Fibroblast of skin of left biceps (primary cell): ENCODE measurements at places on chromosomes 1 and 21.

DNA sequence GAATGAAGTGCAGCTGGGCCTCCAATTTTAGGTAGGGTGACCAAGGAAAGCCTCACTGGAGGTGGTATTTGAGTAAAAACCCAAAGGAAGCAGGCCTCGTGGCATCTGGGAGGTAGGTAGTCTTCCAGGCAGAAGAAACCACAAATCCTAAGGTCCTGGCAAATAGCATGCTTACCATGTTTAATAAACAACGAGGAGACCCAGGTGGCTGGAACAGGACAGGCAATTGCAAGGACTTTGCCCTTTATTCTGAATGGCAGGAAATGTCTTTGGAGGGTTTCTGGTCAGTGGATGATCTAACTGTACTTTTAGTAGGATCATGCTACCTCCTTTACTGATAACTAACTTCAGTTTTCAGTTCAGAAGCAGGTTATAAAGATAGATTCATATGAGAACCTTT, 52.2 kb downstream of the EPB41 start:
- DNase-seq: no peak

GRCh38 chr1:18384059-18384458, 96.7 kb upstream of the KLHDC7A start:
- no peak for DNase-seq

DNA sequence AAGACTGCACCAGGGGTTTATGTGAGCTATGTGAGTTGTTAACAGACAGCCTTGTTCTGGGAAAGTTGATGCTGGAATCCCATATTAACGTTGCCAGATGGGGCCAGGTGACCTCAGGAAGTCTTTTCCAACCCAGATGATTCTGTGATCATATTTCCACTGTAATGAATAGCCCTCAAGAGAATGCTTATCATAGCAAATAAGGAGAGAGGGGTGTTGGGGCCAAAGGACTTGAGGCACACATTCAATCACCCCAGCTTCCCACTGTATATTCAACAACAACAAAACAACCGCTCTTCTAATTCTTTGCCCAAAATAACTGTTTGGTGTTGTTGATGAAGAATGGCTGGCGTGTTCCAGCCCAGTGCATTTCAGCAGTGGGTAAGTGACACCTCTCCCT, 14.1 kb downstream of the ZNF697 start:
- no peak for DNase-seq

DNA sequence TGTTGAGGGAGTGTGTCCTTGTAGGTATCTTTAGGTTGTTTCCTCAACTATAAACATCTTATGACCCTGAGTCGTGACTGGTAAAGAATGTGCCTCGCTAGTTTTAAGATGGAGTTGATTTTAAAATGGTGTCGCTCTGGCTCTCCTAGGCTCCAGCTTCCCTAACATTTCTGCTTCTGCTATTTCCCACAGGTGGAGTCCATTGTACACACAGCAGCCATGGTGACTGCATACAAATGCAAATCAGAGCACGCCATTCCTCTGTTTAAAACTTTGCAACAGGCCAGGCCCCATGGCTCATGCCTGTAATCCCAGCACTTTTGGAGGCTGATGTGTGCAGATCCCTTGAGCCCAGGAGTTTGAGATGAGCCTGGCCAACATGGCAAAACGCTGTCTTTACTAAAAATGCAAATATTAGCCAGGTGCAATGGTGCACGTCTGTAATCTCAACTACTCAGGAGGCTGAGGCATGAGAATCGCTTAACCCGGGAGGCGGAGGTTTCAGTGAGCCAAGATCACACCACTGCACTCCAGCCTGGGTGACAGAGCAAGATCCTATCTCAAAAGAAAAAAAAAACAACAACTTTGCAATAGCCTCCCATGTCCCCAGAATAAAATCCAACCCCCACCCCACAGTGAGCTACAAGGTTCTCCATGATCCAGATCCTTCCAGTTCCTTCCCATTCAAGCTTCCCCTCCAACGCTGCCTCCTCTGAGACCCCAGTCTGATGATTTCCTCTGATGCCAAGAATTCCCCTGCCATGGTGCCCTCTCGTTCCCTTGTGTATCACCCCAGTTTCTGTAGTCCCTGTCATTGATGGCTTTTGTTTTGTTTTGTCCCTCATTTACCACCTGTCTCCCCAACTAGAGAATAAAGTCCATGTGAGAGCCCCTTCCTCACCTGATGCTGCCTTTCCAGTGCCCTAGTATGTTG, 36.9 kb upstream of the KLHDC7A start:
- DNase-seq: no peak

DNA sequence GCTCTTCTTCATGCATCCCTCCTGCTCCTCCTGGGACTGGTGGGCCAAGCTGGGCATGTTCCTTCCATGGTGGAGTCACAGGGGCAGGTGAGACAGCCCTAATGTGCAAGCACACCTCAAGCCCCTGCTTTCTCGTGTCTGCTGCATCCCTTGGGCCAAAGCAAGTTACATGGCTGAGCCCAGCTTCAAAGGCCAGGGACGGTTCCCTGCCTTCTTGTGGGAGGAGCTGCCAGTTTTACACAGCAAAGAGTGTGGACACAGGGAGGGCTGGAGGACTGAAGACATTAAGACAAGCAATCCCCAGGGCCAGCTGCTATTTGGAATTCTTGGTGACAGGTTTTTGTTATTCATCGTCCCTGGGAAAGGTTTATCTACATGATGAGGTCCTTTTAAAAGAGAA, 175.2 kb upstream of the CACNA1E start:
- no peak for DNase-seq

- no peak for DNase-seq
These were observed 32.2 kb downstream of the C8B start for GRCh38 chr1:56933606-56934005.

GRCh38 chr21:28174701-28175100, 818.0 kb downstream of the LTN1 start:
- DNase-seq: peak; percentile 21
